NCI-H446 treated with DMSO at 0.1 percent for 48 hours (cell line): ENCODE measurements at places on chromosomes 16 and 17.

- peak; percentile 99 for DNase-seq
Observed at GRCh38 chr17:20063665-20064648, 54.8 kb downstream of the SPECC1 start.

DNA sequence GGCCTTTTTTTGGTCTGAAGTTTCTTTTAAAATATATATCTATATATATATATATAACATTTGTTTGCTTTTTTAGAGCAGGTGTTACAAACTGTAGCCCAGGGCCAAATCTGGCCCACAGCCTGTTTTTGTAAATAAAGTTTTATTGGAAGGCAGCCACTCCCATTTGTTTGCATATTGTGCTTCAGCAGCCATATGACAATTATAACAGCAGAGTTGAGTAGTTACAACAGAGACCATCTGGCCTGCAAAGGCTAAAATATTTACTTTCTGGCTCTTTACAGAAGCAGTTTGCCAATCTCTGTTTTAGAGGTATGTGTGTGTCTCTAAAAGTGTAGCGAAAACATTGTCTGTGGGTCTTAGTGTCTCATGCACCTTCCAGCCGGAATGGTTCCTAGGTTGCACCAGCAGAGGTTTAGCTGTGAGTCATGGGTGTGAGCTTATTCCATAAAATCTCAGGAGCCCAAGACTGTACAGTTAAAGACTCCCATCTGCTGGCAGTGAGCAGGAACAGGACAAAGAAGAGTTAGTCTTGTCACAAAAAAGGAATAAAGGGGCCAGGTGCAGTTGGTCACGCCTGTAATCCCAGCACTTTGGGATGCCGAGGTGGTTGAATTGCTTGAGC is 23.8 kb downstream of the LCMT1 start:
- peak; percentile 40 for DNase-seq

DNA sequence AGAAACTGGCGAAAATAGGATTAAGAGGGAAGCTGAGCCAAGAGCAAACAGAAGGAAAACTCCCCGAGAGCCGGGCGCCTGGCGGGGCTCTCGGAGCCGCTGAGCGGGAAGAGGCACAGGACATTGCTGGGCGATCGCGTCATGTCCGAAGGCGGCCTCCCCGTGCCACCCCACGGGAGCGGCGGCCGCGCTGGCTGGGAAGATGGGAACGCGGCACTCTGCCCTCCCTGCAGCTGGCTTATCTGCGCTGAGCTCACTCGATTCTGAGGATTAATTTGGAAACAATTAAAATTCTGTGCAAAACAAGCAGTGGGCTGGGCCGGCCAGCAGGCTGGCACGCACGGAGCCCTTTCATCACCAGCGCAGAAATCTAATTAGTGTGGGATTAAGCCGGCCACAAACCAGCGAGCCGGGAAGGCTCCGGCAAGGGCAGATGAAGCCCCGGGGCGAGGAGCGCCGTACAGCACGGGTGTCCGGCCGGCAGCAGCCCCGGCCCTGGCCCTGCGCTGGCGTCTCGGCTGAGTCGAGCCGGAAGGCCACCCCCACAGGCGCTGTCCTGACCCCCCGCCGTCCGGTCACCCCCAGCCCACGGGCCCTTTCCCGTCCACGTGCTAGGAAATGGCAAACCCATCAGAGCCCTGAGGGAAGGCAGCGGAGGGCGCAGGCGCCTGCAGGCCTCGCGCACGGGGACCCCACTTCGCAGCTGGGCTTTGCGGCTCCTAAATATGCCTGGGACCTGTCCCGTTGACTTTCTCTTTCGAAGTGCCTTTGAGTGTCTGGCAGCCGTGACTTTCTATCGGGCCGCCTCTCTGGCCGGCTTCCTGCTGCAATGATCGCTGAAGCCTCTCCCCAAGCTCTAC is 37.9 kb downstream of the SOX8 start:
- no peak for DNase-seq

DNA sequence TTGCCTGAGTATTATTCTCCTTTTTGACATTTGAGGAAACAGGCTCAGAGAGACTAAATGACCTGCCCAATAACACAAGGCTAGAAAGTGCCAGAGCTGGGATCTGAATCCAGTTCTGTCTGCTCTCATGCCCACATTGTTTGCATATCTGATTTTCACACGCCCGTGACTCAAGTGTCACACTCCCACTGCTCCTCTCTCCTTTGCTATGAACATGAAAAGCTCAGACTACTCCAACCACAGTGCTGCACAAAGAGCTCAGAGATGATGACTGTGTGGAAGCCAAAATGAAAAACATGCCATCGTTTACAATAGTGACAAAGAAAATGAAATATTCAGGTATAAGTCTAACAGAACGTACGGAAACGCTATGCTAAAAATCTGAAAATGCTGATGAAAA is 107.9 kb downstream of the SMG6 start:
- no peak for DNase-seq

DNA sequence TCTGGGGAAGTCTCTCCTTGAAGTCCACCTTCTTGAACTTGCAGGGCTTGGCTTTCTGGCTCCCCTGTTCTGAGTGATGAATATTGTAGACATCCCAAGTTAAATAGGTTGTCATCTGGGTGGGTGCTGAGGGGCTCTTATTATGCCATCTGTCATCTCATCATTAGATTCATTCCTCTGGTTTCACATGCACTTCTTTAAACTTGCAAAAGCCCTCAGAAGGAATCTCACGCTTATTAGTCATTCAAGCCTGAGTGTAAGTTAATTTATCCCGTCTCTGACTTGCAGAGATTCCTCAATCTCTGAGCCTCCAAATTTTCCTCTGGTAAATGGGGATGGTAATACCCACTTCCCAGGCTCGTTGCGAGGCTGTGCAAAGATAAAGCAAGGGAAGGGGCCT is 5.7 kb downstream of the MGAT5B start:
- DNase-seq, result no peak

DNA sequence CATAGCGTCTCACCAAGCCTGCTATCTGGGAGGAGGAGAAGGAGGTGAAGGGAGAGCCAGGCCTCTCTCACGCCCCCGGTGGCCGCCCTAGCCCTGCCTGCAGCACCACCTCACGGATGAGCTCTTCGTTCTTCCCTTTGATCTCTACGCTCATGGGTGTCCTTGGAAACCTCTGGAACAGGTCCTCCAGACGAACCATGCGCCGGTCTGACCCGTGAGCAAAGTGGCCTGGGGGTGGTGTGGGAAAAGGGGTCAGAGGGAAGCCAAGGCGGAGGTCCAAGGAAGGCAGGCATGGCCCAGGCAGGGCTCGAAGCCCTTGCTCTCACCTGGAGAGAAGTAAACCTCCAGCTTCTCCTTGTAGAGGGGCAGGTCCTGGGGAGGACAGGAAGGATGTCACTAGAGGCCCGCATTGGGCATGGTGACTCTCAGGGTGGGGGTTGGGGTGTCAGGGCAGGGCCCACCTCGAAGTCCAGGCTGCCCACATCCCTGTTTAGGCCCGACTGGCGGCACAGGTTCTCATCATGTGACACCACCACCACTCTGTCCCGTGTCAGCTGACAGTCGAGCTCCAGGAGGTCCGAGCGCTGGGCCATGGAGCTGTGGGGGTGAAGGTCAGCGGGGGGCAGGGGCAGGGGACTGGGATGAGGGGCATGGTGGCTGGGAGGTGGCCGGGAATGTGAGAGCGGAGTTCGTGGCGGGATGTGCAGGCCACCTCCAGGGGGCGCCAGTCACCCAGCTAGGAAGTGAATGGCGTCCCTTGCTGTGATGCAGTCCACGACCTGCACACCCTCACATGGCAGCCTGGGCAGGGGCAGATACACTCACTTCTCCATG is 923 bp downstream of the GDPD3 start:
- DNase-seq, result no peak

- no peak for DNase-seq
Observed at GRCh38 chr16:11650641-11651591, 17.3 kb upstream of the SNN start.

- no peak for DNase-seq
Observed at GRCh38 chr16:3992297-3993051, 112.0 kb upstream of the CREBBP start.

DNA sequence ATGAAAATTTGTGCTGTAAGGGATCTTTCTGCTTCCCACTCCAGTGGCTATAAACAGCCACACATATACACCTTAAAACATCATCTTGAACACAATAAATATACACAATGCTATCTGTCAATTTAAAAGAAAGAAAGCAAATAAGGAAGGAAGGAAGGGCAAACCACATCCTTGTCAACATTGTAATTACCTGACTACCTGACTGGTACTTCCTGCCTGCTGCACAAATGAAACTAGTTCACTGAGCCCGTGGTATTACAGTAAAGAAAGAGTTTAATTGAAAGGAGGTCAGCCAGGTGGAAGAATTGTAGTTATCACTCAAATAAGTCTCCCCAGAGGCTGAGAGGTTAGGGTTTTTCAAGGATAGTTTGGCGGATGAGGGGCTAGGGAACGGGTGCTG is 344.4 kb upstream of the ASIC2 start:
- no peak for DNase-seq

DNA sequence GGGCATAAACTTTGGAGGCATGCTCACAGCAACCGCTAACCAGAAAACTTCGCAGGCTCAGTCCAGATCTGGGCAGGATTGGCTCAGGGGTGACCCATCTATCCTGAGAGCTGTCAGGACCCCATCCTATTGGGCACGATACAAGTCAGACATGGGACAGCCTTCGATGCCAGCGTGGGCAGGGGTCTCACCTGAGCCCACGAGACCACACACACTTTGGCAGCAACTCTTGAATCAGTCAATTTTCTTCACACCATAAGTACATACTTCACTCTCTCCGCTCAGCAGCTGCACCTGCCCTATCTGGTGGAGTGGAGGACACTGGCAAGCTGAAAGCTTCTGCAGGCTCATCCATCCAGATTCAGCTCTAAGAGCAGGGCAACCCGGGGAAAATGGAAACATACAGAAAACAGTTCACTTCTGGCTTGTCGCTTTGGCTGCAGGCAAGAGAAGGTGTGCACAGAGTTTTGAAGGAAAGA is 48.3 kb downstream of the ZFHX3 start:
- no peak for DNase-seq

DNA sequence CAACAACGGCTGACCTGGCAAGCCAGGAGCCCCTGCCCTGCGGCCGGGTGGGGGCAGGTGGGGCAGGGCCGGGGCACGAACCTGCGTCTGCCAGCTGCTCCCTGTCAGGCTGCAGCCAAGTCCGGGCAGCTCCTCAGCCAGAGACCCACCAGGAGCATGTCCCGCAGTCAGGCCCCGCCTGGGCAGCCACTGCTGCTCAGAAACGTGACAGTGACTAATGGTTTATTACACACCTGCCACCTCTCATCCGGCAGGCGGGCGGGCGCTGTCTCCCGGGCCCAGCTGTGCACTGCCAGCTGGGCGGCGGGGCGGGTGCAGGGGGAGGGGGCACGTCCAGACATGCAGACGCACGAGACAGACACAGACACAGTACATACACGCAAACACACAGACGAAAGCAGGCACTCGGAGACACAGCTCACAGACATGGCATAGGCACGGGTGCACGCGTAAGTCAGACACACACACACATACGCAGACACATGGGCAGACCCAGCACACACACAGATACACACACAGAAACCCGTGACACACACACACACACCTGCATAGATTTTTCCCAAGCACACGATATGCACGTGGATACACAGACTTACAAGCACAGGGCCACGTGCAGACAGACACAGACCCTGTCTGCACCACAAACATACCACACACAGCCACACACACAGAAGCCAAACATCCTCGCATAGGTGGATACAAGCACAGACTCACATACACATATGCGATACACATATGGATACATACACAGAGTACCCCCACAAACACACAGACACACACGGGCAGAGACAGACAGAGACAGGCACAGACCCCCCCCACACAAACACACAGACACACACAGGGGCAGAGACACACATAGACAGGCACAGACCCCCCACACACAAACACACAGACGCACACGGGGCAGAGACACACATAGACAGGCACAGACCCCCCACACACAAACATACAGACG is 248.3 kb upstream of the CIBAR2 start:
- DNase-seq, result peak; percentile 64

GRCh38 chr17:31321481-31321880 is at the start of gene EVI2A:
Gene EVI2A, minus strand, starts transcription at chr17:31321622. Its CDS starts 2,609 bp downstream, at chr17:31319013.
- no peak for DNase-seq

- no peak for DNase-seq
Observed at GRCh38 chr16:10738231-10739077, 5.2 kb upstream of the NUBP1 start.
